ENCODE measurements at places on chromosomes 1 and 21. TPM values are rescaled to one million over a fixed set of nuclear protein-coding genes. Genes with fewer than 3 reads are reported as not detected.

GRCh38 chr1:105243411-105243810 lies 1493.7 kb downstream of the AMY1C start:
- no peak overlapping the region for H3K4me3 ChIP-seq
- DNase-seq = no peak
- H3K27ac ChIP-seq = no peak overlapping the region
- no peaks in the 10 kb centered on the region for H3K4me1 ChIP-seq
- no peaks in the 10 kb centered on the region for H3K36me3 ChIP-seq

GRCh38 chr1:114122941-114123618 lies 30.6 kb downstream of the SYT6 start:
- H3K27me3 ChIP-seq = no peaks in the 10 kb centered on the region
- H3K36me3 ChIP-seq = no peaks in the 10 kb centered on the region
- no peak overlapping the region for H3K4me3 ChIP-seq
- DNase-seq = no peak
- H3K4me1 ChIP-seq = no peaks in the 10 kb centered on the region

DNA sequence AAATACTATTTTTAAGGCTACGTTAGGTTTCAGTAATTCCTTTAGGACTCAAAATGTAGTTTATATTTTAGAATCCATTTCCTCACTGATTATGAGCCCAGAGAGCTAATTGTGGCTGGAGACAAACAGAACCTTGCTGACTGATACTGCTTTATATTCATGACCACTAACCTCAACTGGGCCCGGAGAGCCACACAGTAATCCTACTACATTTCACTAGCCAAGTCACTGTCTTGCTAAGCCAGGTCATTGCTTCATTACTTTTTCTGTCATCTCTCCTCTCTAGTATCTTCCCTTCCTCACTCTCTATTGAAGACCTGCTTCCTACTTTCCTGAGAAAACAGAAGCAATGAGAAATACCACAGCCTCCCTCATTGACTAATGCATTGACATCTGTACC lies 24.7 kb downstream of the IL23R start:
- no peak for DNase-seq
- H3K27ac ChIP-seq = no peak overlapping the region
- H3K27me3 ChIP-seq = no peaks in the 10 kb centered on the region
- H3K36me3 ChIP-seq = no peaks in the 10 kb centered on the region

- H3K4me3 ChIP-seq = no peak overlapping the region
- H3K27me3 ChIP-seq = no peaks in the 10 kb centered on the region
- peaks cover 9% of the 10 kb centered on the region for H3K4me1 ChIP-seq
- H3K27ac ChIP-seq = no peak overlapping the region
- H3K36me3 ChIP-seq = no peaks in the 10 kb centered on the region
- no peak for DNase-seq
Observed at GRCh38 chr1:12143631-12144155, 23.1 kb upstream of the TNFRSF1B start.

- no peak for DNase-seq
- no peak overlapping the region for H3K27ac ChIP-seq
- peaks cover 18% of the 10 kb centered on the region for H3K4me1 ChIP-seq
- no peaks in the 10 kb centered on the region for H3K36me3 ChIP-seq
Observed at GRCh38 chr1:8524627-8525157, 206.8 kb downstream of the SLC45A1 start.

- no peak overlapping the region for H3K4me3 ChIP-seq
- H3K27ac ChIP-seq = no peak overlapping the region
- no peak for DNase-seq
- no peaks in the 10 kb centered on the region for H3K36me3 ChIP-seq
- no peaks in the 10 kb centered on the region for H3K27me3 ChIP-seq
Observed at GRCh38 chr1:233640179-233640578, 26.3 kb downstream of the KCNK1 start.

- H3K4me1 ChIP-seq = no peaks in the 10 kb centered on the region
- DNase-seq = no peak
- H3K36me3 ChIP-seq = 0 out of 2 replicates have a peak, but pooled peaks cover 4% of the 10 kb centered on the region
Observed at GRCh38 chr1:40818264-40818961, 34.8 kb downstream of the KCNQ4 start.

DNA sequence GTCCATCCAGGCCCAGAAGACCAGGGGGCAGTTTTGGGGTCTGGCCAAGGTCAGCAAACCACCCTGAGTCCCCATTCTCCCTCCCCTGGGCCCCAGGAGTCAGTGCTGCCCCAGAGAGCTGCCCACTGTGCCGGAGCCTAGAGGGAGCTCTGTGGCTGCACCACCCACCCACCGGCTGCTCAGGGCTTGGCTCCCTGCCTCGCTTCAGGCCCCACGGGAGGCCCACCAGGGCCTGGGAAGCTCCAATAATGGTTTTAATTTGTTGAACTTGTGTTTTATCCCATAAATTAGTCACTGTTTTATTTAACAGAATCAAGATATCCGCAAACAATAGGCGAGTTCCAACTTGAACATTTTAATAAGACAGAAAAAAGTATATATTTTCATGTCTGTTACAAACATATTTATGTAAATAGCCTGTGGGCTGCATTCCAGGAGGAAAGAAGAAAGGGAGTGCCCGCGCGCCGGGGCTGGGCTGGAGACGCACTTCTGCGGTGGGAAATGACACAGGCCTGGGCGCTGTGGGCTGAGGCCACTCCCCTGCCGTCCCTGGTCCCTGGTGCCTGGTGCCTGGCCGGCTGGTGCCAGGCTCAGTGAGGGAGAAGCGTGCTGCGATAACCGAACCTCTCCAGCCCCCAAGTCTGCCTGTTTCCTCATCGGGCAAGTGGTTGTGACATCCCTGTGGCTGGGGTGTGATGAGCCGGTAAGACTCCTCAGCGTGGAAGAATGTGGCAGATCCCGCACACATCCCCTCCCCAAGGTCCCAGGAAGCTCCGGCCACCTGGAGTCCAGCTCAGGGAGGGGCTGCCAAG lies 160.5 kb downstream of the PEX14 start:
- no peaks in the 10 kb centered on the region for H3K36me3 ChIP-seq
- no peak overlapping the region for H3K27ac ChIP-seq
- no peaks in the 10 kb centered on the region for H3K27me3 ChIP-seq

GRCh38 chr1:234533034-234533891 lies 54.3 kb upstream of the TARBP1 start:
- no peaks in the 10 kb centered on the region for H3K27me3 ChIP-seq
- H3K4me1 ChIP-seq = no peaks in the 10 kb centered on the region
- H3K36me3 ChIP-seq = no peaks in the 10 kb centered on the region
- H3K4me3 ChIP-seq = no peak overlapping the region
- no peak overlapping the region for H3K27ac ChIP-seq
- DNase-seq = no peak

RGS8 gene
- total RNA-seq = not detected
